ENCODE measurements at places on chromosomes 1 and 21.

DNA sequence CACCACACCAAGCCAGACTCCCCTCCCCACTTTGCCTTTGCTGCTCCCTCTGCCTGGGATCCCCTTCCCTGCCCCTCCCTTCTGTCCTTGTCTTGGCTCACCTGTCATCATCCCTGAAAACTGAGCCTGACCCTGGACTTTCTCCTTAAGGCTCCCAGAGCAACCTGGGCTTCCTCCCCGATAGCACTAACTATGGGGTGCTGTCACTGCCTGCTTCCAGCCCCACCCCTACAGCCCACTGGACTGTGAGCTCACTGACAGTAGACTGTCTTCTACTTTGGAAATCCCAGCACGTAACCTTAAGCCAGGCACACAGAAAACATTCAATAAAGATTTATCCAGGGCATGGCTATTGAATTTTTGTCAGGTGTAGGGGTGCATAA, 9.5 kb upstream of the CSF1 start:
- DNase-seq: no peak

DNA sequence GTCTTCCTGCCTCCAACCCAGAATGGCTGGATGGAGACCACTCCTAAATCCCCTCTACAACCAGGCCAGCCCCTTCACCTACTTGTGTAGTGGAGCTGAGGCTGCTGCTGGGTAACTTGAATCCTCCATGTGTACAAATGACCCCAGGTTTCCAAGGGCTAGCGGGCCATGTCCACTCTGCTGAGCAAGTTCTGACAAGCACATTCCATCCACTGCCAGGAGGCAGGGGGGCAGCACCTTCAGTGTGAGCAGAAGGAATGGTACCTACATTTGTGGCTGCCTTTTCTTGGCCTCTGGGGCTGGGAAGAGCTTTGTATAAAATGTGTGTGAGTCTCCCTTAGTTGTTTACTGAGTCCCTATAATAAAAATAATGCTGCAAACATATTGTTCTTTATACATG, 14.5 kb downstream of the KIAA0040 start:
- no peak for DNase-seq

- no peak for DNase-seq
Measured at GRCh38 chr1:2021550-2021949, 2.4 kb downstream of the GABRD start.

DNA sequence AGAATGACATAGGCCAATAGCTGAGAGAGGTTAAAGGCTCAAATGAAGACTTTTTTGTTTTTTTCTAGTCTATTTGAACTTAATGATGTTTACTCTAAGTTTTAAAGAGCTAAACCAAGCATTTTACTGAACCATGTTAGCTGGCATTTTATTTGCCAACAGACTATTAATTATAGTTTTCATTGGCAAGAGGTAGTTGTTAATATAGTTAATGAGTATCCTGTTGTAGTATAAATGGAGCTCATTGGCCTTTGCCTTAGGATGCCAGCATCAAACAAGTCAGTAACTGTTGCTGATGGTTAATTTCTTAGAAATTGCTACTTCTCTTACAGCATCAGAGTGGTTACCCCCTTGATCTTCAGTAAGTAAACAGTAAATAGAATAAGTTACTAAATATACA, 339.0 kb upstream of the B3GALT2 start:
- no peak for DNase-seq

GRCh38 chr1:89547563-89548116, 23.0 kb downstream of the LRRC8B start:
- DNase-seq: no peak

GRCh38 chr1:21329209-21329844, 39.1 kb upstream of the ECE1 start:
- no peak for DNase-seq

GRCh38 chr1:230797942-230798365, 50.8 kb downstream of the CAPN9 start:
- DNase-seq: no peak

DNA sequence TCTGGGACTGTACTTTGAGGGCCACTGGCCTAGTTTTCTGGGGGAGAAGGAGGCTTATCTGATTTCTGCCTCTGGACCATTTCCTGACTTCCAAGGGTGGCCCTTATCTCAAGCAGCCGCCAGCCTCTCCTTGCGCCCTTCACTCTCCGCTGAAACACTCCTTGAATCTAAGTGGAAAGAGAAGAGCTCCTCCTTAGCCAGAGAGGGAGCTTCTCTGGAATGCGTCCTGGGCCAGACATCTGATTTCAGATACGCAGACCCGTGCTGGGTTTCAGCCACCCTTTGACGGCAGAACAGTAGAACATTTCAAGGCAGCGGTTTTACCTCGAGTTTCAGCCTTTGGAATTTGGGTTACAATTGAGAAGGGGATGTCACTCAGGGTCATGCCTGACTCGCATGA, 308.0 kb downstream of the CAMTA1 start:
- no peak for DNase-seq

DNA sequence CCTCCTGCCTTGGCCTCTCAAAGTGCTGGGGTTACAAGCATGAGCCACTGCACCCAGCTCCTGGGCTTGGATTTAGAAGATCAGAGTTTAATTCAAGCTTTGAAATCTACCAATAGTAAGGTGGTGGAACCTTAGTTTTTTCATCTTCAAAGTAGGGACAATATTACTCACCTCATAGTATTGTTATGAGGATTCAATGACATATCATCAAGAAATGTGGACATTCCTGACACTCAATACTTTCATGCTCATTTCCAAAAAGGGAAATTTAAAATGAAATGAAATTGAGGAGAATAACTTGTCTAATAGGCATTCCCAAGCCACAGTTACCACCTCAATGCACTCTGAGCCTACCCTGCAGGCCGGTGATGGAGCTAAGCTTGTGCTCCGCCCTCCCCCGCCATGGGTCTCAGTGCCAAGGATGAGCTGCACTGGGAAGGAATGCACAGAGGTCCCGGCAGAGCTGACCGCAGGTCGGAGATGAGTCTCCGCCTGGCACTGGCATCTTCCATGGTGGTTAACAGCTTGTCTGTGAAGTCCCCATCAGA, 56.5 kb upstream of the BCAR3 start:
- DNase-seq: no peak

- DNase-seq: no peak
Measured at GRCh38 chr1:206809504-206810084, 37.3 kb upstream of the IL10 start.

- DNase-seq: no peak
Measured at GRCh38 chr1:229030630-229031029, 240.3 kb upstream of the RAB4A start.

DNA sequence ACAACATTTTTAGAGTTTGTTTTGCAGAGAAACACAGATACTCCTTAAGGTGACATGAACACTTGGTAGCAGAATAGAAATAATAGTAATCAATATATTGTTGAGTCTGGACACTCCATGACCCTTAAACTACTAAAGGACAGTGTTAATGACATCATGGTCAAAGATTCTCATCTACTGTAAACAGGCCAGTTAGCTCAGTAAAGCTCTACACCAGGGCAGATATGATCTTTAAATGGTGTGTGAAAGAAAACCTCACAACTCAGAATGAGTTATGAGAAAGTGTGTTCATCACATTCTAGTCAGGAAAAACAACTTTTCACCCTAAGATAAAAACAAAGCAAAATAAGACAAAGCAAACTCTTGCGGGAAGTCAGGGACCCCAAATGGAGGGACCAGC, 58.1 kb upstream of the ADAMTS5 start:
- DNase-seq: no peak

DNA sequence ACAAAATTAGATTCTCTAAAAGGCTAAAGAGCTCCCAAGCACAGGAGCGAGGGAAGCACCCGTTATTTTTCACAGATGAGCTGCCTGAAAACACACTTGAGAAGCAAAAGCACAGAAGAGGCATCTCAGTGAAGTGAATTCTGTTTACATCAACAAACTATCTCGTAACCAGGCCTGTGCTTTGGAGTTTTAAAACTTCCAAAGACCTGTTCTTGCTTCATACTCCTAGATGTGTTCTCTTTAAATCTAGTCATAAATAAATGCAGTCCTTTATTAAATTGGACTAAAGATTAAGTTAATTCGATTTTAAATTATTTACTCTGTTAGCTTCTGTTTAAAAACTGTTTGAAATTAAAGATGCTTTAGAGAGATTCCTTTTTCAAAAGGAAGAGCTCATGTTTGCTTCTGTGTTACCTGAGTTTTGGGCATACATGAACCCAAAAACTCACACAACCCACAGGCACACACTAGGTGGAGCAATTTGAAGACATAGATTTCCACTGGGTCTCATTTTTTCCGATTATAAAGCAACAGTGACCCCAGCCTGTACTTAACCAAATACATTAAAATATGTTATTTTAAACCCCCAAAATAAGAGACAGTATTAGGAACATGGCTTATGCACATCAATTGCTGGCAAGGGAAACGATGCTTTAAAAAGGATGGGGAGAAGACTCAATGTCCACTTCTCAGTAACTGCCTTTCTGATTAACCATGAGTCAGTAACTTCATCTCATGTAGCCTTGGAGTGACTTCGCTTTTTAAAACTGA, 648.2 kb downstream of the SMYD3 start:
- DNase-seq: no peak

- DNase-seq: no peak
Measured at GRCh38 chr1:2789164-2789985, 12.1 kb downstream of the TTC34 start.

GRCh38 chr1:200837931-200838571, 34.7 kb upstream of the GPR25 start:
- no peak for DNase-seq

DNA sequence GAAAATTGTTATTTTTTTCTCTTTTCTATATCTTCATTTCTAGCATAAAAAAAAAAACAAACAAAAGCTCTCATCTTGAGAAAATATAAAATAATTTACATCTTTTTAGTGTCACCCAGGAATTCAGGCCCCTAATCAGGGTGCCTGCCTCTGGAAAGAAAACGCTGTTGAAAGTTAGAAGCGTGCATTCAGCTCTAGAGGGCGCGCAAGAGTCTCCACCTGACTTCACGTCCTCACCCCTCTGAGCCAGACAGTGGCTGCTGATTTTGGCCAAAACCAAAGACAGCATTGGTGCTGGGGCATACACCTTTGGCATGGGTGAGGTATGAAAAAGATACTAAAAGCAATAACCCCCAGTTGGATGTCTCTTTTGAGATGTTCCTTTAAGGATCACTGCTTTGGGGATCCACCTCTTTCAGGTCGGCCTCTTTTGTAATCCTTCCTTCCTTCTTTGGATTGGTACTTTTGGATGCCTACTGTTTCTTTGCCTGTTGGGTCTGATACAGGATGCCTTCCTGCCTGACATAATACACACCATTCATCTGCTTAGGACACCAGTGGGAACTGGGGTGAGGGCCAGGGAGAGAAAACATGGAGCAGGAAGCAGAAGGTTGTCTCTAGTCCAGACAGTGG, 77.6 kb upstream of the CHRM3 start:
- peak; percentile 23 for DNase-seq

GRCh38 chr1:197799271-197799670, 24.0 kb upstream of the DENND1B start:
- no peak for DNase-seq

- DNase-seq: no peak
Measured at GRCh38 chr1:178220094-178220493, 126.2 kb downstream of the RASAL2 start.

- no peak for DNase-seq
Measured at GRCh38 chr21:44820851-44821250, 3.0 kb upstream of the SUMO3 start.

- DNase-seq: no peak
Measured at GRCh38 chr1:158286941-158287346, 2.8 kb upstream of the CD1C start.

- no peak for DNase-seq
Measured at GRCh38 chr1:111961773-111962565, 27.5 kb downstream of the KCND3 start.

GRCh38 chr1:89843273-89844130, 22.7 kb downstream of the LRRC8D start:
- peak; percentile 78 for DNase-seq

GRCh38 chr1:198346178-198346577, 189.4 kb downstream of the NEK7 start:
- DNase-seq: no peak

DNA sequence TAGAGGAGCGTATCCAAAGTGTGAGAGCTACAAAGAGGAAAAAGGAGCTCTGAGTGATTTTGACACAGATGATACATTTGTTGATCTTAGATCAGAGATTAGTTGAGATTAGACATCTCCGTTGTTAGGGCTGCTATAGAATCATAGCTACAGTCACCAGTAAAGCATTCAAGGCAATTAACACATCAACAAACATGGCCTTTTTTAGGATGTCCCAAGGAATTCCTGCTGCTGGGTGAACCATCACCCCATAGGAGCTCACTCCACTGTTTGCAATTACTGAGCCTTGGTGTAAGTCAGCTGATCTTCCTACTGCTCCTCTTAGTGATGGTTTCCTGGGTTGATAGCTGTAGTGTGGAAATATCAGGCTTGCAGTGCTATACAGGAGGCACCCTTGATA, 6.7 kb upstream of the RSRP1 start:
- DNase-seq: no peak

GRCh38 chr21:33205476-33205875, 24.3 kb upstream of the IFNAR2 start:
- DNase-seq: no peak

GRCh38 chr1:205786601-205787000, 11.3 kb upstream of the RAB29 start:
- no peak for DNase-seq

GRCh38 chr1:30816211-30817076, 58.9 kb upstream of the LAPTM5 start:
- no peak for DNase-seq

- no peak for DNase-seq
Measured at GRCh38 chr1:181133441-181133951, 45.0 kb downstream of the IER5 start.

DNA sequence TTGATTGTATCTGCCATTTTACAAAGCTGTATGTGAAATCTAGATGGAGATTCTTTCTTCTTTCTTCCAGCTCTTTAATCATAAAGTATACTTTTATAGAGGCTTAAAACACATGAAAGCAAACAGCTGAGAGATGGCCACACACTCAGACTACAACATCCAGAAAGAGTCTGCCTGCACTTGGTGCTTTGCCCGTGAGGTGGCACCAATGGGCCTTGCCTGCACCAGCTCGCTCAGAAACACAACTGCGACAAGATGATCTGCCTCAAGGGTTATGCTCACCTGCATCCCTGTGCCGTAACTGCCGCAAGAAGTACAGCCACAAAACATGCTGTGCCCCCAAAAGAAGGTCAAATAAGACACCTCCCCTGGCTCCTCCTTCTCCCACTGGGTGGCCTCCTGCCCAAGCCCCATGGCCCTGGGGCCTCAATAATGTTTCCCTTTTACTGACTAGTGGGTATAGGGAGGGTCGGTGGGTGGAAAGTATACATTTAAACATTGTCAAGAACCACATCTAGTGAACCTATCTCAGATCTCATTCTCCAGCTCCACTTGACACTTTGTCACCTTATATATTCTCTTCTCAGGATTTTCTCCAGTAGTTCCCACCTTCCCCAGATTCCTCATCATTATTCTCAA, 66.7 kb upstream of the ANGPTL3 start:
- no peak for DNase-seq

GRCh38 chr1:39086865-39087409, 60.8 kb downstream of the NDUFS5 start:
- DNase-seq: no peak
